ENCODE measurements at places on chromosomes 12 and 14.
A peak's percentile ranks its signal among the peaks of the same experiment; 100 is the strongest.

- no peak for DNase-seq
These were observed 8.4 kb downstream of the PAPLN start for GRCh38 chr14:73245480-73246325.

GRCh38 chr14:56774503-56774902 is 35.8 kb downstream of the OTX2 start:
- no peak for DNase-seq

DNA sequence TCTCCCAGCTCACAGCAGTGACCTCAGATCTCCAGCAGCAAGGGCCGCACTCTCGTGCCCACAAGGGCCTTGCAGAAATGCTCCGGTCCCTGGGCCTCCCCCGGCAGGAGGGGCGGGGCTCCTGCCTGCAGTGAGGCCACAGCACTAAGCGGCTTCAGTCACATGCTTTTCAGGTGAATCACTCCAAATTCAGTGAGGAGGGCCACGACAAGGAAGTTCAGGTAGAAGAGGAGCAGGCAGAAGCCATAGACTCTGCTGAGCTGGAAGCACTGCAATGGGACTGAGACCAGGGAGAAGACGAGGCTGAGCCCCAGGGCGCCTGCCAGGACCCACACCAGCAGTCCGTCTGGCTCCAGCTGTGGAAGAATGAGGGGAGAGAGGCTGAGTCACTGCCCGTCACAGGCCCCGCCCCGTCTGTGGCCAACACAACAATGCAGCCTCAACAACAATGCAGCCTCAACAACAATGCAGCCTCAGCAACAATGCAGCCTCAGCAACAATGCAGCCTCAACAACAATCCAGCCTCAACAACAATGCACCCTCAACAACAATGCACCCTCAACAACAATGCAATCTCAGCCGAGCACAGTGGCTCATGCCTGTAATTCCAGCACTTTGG is 35.2 kb downstream of the SLC8B1 start:
- DNase-seq, result peak; percentile 35

GRCh38 chr14:103247169-103247606 is 86.8 kb upstream of the EIF5 start:
- DNase-seq, result no peak

GRCh38 chr14:89144066-89144465 is 273.0 kb downstream of the FOXN3 start:
- no peak for DNase-seq

DNA sequence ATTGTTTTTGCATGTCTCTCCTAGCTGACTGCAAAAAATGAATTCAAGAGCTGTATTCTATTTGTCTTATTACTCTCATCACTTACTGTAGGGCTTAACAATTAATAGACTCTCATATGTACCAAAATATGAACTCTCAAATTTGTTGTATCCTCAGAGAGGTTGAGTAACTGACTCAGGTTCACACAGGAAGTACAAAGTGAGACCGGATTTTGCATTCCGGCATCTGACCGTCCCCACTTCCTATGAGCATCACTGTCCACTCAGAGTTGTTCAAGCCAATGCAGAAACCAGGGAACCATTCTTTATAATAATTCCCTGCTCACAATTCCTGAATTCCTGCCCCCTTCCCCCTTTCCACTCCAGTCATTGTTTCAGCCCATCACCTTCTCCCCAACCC is 113.3 kb upstream of the AMIGO2 start:
- DNase-seq, result no peak

DNA sequence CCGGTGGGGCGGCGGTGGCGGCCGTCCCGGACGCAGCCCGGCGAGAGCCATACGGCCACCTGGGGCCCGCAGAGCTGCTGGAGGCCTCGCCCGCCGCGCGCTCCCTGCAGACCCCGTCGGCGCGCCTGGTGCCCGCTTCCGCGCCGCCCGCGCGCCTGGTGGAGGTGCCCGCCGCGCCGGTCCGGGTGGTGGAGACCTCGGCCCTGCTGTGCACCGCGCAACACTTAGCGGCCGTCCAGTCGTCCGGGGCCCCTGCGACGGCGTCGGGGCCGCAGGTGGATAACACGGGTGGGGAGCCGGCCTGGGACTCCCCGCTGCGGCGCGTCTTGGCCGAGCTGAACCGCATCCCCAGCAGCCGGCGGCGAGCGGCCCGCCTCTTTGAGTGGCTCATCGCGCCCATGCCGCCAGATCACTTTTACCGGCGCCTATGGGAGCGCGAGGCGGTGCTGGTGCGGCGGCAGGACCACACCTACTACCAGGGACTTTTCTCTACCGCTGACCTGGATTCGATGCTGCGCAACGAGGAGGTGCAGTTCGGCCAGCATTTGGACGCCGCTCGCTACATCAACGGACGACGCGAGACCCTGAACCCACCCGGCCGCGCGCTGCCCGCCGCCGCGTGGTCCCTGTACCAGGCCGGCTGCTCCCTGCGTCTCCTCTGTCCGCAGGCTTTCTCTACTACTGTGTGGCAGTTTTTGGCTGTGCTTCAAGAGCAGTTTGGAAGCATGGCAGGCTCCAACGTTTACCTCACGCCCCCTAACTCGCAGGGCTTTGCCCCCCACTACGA is 716 bp downstream of the RIOX1 start:
- no peak for DNase-seq

DNA sequence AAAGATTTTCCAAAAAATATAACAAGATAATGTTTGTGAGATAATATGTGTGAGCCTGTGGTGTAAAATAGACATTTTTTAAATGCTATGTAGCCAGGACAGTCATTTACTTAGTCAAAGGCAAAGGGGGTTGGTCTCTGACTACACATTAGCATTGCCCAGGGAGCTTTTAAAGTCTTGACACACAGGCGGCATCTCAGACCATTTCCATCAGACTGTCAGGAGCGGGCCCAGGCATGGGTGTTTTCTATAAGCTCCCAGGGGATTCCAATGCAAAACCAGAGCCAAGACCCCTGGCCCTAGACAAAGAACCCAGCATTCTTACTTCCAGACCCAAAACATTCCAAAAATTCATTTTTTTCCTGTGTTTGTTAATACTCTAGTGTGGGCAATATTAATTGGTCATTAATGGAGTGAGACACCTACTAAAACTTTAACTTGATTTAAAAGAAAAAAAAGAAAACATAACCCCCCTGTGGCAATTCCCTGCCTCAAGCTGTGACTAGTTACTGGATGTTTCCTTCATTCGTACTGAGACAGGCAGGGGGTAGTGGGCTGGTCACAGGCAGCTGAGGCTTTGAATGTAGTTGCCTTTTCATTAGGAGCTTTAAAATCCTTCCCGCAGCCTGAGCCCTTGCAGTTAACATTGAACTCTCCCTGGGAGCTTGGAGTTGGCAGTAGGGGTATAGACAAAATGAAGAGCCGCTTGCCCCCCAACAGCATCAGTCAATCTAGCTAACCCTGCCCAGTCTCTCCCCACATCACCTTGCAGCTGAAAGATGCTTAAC is 103.7 kb downstream of the CMKLR1 start:
- no peak for DNase-seq

DNA sequence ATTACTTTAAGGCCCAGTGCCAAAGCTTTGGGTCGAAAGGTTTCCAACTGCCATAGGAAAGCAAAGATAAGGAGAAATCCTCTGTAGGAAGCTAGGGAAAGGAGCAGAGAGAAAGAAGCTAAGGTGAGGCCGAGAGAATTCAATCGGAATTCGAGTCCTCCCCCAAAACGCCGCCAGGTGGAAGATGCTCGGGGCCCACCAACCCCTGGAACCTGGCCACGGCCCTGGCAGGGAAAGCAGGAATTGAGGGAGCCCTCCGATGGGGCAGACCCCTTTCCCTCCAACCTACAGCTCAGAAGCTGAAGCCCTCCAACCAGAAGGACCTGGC is 498 bp downstream of the GMFB start:
- DNase-seq, result no peak

DNA sequence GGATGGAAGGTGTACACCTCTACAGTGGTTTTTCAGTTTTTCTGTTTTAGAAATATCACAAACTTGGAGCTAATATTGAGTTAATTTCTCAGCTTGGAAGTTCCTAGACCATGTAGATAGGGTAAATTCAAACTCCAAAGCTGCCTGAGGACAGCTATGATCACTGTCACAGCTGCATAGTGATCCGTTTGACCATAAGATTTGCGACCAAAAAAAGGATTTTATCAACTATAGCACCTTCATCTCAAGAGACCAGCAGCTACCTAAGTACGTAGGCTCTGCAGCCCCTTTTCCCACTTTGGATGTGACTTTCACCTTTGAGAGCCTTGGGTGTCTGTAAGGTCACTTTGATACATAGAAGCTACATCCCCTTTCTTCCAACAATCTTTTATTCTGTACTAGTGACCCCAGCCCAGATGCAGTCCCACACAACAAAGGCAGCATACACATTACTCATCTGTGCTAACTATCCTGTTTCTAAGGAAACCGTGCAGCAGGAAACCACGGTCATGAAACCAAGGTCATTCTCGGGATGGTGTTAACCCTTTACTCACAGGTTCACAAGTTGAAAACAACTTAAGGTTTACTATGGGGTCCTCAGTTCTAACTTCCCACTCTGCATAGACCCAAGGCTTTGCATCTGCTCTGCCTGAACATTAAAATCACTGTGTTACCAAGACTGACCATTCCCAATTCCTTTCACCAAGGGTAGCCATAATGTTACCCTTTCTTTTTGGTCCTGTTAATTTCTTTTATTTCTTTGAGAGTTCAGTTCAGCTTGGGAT is 75.4 kb downstream of the IFT81 start:
- peak; percentile 76 for DNase-seq

DNA sequence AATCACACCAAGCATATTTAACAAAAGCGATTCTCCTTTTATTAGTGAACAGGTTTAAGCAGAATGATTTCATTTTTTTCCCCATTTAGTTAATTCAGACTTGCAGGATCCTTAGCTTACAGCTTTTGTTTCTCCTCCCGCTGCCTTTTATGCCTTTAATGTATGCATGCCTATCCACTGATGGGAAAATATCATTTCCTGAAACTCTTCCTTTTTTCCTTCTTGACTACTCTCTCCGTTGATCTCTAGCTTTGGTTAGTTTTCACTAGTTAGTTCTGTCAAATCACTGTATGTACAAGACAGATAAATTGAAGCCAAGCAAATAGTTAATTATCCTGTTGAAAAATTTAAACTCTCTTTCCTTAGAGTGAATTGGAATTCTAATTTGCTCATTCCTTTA is 26.3 kb downstream of the NKX2-1 start:
- DNase-seq, result no peak

GRCh38 chr12:4505376-4505986 is 33.2 kb upstream of the RAD51AP1 start:
- DNase-seq, result peak; percentile 32

GRCh38 chr12:77925536-77926108 is 94.9 kb downstream of the NAV3 start:
- peak; percentile 98 for DNase-seq

DNA sequence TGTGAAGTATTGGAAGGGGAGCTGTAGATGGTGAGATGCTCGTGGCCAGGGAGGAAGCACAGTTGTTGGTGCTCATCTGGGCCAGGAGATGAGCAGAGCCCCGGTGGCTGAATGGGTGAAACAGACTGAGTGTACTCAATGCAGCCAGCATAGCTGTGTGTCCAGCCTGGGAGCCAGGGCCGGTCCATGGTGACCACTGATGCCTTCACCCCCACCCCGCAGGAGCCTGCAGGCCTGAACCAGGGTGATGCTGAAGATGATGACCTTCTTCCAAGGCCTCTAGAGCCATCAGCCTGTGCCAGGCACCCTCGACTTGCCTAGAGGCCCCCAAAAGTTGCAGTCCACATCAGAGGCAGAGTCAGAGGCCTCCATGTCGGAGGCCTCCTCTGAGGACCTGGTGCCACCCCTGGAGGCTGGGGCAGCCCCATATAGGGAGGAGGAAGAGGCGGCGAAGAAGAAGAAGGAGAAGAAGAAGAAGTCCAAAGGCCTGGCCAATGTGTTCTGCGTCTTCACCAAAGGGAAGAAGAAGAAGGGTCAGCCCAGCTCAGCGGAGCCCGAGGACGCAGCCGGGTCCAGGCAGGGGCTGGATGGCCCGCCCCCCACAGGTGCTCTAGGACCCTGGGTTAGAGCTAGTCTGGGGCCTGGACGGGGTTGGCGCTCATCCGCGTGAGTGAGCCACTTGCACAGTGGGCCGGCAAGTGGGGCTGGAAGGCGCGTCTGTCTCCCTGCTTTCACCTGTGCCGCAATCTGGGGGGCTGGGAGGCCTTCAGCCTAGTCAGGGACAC is 3.0 kb downstream of the TNFAIP2 start:
- DNase-seq, result no peak

DNA sequence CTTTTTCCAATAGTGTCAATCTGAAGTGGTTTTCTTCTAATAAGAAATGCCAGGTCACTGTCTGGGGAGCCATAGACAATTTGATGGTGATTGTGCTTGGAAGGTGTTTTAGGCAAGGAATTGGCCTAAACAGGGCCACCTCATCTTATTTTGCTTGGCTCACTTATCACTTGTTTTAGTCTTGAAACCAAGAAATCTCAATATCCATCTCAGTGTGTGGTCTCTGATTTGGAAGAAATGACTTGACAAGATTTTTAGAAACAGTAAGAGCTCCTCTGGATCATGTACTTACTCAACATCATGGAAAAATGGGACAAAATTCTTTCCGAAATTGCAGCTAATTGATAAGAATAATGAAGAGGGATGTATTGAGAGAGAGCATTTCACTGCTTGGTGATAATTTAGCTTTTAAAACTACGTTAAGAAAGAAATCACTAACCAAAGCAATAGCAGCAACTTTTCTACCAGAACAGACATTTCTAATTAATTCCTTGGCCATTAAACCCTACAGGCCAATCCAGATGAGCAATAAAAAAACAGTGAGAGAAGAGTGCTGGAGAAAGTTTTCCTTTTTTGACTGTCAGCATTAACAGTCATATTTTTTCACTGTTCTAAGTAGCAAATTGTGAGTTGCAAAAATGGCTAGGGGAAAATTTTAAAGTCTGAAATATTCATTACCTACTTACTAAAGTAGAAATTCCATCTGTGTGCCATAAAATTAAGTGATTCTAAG is 157.3 kb downstream of the AEBP2 start:
- DNase-seq, result no peak

GRCh38 chr12:6607751-6608591 is 792 bp upstream of the CHD4 start:
- no peak for DNase-seq

DNA sequence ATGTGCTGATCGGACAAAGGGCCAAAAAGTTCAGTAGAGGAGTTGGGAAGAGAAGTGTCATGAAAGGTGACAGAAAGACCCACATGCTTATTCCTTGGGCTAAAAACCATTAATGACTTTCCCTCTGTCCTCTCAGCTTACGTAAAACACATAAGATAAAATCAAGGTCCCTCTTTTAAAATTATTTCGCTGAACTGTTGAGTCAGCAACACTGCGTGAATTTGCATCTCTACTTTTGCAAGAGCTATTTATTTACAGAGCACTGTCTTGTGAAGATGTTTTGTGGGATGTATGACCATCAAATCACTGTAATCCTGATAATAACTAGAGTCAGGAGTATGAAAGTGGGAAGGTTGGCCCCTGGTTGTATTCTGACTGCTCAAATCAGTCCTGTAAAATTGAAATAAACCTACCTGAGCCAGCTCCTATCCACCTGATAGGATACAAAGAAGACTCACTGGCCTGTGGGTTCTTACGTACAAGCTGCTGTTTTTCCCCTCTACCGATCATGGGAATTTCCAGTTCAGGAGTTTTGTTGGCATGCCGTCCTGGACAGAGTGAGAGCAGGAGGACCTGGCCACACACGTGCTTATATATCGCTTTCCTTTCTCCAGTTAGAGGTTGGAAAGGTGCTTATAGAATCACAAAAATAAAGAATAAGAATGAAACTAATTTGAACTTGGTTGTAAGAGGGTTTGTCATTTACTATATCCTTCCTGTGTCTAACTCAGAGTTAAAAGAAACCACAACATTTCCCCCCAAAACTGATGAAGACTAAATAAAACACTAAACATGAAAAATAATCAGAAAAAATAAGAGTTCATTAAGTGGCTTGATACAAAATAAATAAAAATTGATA is 42.9 kb downstream of the IFNG-AS1 start:
- no peak for DNase-seq
